ENCODE measurements at places on chromosomes 12 and 14.

- no peaks in the 10 kb centered on the region for H3K27me3 ChIP-seq
- peak overlapping the region; percentile 100 for H3K27ac ChIP-seq
- no peak for DNase-seq
- peaks cover 46% of the 10 kb centered on the region for H3K36me3 ChIP-seq
- peaks cover 38% of the 10 kb centered on the region for H3K4me1 ChIP-seq
Observed at GRCh38 chr14:30559638-30560091, 707 bp downstream of the G2E3 start.

GRCh38 chr12:49126852-49127763, 4.1 kb downstream of the TUBA1B start:
- H3K27me3 ChIP-seq, result peaks cover 2% of the 10 kb centered on the region
- H3K36me3 ChIP-seq, result peaks cover 56% of the 10 kb centered on the region
- peak overlapping the region; percentile 98 for H3K4me3 ChIP-seq
- peak overlapping the region; percentile 90 for H3K27ac ChIP-seq

GRCh38 chr14:92368001-92368400, 45.0 kb downstream of the SLC24A4 start:
- no peak overlapping the region for H3K4me3 ChIP-seq
- DNase-seq, result no peak
- H3K27ac ChIP-seq, result no peak overlapping the region
- H3K36me3 ChIP-seq, result no peaks in the 10 kb centered on the region

DNA sequence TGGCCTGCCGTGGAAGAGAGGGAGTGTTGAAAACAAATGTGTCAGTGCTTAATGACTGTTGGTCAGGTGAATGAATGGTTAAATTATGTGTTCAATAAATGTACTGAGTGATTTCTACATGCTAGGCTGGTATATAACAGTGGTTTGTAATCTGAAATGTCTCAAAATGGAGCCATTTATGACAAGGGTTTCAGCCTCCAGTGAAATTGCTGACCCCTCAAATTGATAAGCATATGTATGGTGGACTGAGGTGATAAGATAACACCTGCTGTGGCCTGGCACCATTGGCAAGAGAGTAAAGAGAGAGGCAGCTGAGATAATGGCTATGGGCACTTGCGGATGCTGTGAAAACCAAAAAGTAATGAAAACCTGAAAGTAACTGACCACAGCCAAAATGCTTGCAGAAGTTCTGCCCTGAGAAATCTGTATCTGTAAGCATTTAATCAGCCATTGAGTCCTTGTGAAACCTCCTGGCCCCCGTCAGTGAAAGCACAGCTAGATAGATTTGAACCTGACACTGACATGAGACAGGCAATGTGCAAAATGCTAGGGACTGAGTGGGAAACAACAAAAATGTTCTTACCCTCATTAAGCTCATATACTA, 1.4 kb upstream of the BCAT1 start:
- H3K27ac ChIP-seq, result no peak overlapping the region
- H3K4me3 ChIP-seq, result no peak overlapping the region
- H3K4me1 ChIP-seq, result peaks cover 69% of the 10 kb centered on the region
- DNase-seq, result no peak
- H3K36me3 ChIP-seq, result peaks cover 7% of the 10 kb centered on the region
- H3K27me3 ChIP-seq, result peaks cover 69% of the 10 kb centered on the region

GRCh38 chr14:68459480-68460136, 333.3 kb downstream of the ZFP36L1 start:
- H3K4me3 ChIP-seq, result no peak overlapping the region
- peaks cover 4% of the 10 kb centered on the region for H3K36me3 ChIP-seq
- no peak for DNase-seq
- no peaks in the 10 kb centered on the region for H3K27me3 ChIP-seq

DNA sequence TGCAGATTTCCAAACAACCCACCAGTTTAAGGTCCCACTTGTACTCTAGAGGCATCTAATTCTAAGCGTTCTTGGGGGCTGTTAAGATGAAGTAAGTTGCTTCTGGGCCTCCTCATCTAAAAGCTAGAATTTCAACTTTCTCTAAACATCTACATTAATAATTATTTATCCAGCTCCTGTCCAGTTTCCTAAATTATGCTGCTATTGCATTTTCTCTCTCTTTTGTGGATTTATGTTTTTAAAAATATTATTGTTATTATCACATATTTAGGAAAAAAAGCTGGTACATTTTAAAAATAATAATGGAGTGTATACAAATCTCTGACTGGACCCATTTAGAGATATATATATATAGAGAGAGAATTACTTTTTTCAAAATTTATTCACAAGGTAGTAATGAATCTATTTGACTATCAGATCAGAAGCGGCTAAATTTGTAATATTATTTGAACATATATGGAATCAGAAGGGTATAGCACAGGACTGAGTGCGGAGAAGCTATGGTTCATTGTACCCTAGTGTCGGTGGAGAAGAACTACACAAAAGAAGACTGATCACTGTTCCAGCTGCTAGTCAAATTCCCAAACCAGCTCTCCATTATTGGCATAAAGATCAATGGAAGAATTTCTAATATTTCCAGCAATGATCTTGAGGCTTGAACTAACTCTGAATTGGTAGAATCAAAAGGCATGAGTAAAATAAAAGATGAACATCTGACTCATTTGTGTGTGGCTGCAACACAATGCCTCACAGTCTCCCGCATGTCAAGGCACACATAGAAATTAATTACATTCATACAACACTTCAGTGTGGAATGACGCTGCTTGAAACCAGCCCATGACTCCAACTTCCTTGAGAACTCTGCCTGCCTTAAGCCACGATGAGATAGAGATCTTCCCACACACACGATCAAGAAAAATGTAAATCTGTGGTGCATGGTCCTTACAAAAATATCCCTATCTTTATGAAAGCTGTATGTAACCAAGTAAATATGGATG, 433.4 kb upstream of the OR4E1 start:
- no peak for DNase-seq
- H3K4me1 ChIP-seq, result peaks cover 32% of the 10 kb centered on the region
- no peak overlapping the region for H3K4me3 ChIP-seq
- H3K27me3 ChIP-seq, result no peaks in the 10 kb centered on the region

DNA sequence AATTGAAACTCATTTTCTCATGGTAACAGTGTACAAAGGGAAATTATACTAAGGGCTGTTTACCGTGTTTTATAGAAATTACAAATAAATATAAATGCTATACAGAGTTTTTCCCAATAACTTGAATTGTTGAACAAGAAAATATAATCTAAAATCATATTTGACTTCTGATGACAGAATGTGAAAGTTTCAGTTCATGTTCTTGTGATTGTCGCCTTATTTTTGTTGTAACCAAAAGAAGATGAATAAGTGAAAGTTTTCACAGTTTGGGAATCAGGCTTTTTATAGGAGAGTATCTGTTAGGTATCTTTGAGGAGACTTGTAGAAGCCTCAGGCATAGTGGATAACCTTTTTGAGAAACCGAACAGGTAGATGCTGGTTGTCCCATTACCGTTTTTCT, 28.1 kb downstream of the ANO6 start:
- no peak overlapping the region for H3K27ac ChIP-seq
- peaks cover 16% of the 10 kb centered on the region for H3K36me3 ChIP-seq
- no peaks in the 10 kb centered on the region for H3K27me3 ChIP-seq
- DNase-seq, result no peak
- H3K4me3 ChIP-seq, result no peak overlapping the region

DNA sequence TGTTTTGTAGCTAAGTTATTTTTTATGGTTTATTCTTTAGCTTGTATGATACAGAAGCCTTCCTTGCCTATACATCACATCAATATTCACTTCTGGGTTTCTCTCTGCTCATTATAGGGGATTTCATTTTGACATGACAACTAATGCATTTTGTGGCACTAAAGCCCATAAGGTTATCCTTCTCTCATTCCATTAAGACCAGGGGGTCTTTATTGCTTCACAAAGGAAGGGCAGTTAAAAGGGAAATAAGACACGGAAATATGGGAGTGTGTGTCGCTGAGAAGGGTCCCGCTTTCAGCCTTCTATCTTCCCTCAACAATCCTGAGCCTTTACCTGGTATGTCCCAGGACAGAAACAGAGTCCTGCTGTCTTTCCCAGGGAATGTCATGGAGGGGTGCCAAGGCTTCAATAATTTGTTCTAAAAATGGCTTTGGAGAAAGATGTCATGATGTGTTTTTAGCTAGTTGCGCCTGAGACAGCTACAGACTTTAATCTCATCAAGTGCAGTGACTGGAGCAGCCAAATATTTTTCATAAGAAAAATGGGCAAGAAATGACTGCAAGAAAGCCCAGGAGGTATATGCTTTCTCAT, 1145.4 kb upstream of the TMEM132C start:
- no peak overlapping the region for H3K4me3 ChIP-seq
- no peak overlapping the region for H3K27ac ChIP-seq
- H3K4me1 ChIP-seq, result peaks cover 13% of the 10 kb centered on the region

DNA sequence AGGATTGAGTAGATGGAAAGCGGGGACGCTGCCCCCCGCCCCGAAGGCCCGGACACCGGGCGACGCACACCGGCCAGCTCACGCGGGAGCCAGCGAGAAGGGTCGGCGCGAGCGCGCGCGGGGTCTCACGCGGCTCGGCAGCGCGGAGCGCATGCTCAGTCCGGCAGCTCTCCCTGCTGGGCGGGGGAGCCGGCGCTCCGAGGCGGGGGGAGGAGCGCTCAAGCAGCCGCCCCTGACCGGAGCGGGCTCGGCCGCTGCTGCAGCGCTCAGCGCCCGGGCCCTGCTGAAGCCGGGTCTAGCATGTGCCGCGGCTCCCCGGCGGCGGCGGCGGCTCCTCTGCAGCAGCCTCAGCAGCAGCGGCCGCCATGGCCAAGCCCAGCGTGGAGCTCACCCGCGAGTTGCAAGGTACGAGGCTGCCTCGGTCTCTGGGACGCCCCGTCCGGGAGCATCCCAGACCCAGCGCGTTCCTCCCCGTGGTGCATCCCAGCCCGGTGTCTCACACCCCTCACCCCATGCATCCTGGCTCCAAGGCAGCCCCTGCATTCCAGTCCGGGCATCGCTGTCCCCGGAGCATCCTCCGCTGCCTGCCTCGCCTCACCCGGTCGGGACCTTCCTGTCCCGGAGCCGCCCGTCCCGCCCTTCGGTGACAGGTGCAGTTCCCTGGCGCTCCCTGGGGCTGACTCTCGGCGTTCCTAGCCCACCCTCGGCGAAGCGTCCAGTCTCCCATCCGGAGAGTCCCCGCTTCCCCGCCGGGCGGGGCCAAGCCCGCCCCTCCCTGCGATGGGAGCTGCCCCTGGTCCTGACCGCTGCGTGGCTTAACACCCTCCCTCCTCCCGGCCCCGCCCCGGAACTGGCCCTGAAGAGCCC, at the start of gene CARMIL3:
CARMIL3 (plus strand) TSS at position 221 of the 867 bp plus-strand sequence; CDS start at position 366, 145 bp downstream.
- no peaks in the 10 kb centered on the region for H3K36me3 ChIP-seq
- H3K4me1 ChIP-seq, result peaks cover 24% of the 10 kb centered on the region
- peak within 1 kb of the TSS; percentile 68 for H3K4me3 ChIP-seq
- H3K27me3 ChIP-seq, result peaks cover 21% of the 10 kb centered on the region

GRCh38 chr12:124399622-124400021, 104.7 kb downstream of the RFLNA start:
- H3K36me3 ChIP-seq, result peaks cover 76% of the 10 kb centered on the region
- H3K4me3 ChIP-seq, result no peak overlapping the region
- H3K4me1 ChIP-seq, result no peaks in the 10 kb centered on the region
- H3K27ac ChIP-seq, result no peak overlapping the region

DNA sequence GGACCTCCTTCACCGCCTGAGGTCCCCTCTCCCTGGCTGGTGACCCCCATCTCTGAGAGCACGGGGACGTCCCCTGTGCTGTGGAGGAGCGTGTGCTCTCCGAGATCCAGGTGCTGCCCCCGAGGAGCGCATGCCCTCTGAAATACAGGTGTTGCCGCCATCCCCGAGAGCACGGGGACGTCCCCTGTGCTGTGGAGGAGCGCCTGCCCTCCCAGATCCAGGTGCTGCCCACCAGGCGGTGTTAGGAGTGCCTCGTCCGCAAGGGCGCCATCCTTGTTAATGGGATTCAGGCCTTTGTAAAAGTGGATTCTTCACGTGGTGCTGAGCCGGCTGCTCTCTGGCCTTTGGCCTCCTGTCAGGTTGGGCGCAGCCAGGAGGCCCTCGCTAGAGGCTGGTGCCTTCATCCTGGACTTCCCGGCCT, 10.1 kb downstream of the NOC4L start:
- no peaks in the 10 kb centered on the region for H3K27me3 ChIP-seq
- no peaks in the 10 kb centered on the region for H3K4me1 ChIP-seq
- no peak overlapping the region for H3K4me3 ChIP-seq
- no peak for DNase-seq
- peaks cover 9% of the 10 kb centered on the region for H3K36me3 ChIP-seq

GRCh38 chr14:76098047-76098446, 53.7 kb upstream of the GPATCH2L start:
- H3K4me3 ChIP-seq, result no peak overlapping the region
- H3K27ac ChIP-seq, result no peak overlapping the region
- H3K4me1 ChIP-seq, result no peaks in the 10 kb centered on the region
- H3K36me3 ChIP-seq, result no peaks in the 10 kb centered on the region
- no peak for DNase-seq
- no peaks in the 10 kb centered on the region for H3K27me3 ChIP-seq

DNA sequence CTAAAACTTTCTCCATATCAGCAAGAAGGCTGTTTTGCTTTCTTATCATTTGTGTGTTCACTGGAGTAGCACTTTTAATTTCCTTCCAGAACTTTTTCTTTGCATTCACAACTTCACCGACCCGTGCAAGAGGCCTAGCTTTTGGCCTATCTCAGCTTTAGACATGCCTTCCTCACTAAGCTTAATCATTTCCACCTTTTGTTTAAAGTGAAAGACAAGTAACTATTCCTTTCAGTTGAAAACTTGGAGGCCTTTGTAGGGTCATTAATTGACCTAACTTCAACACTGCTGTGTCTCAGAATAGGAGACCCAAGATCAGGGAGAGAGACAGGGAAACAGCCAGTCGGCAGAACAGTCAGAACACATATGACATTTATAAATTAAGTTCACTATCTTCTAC, 39.3 kb downstream of the BBS10 start:
- no peaks in the 10 kb centered on the region for H3K36me3 ChIP-seq
- DNase-seq, result no peak
- H3K4me1 ChIP-seq, result peaks cover 4% of the 10 kb centered on the region
- H3K27me3 ChIP-seq, result peaks cover 37% of the 10 kb centered on the region
- no peak overlapping the region for H3K4me3 ChIP-seq

DNA sequence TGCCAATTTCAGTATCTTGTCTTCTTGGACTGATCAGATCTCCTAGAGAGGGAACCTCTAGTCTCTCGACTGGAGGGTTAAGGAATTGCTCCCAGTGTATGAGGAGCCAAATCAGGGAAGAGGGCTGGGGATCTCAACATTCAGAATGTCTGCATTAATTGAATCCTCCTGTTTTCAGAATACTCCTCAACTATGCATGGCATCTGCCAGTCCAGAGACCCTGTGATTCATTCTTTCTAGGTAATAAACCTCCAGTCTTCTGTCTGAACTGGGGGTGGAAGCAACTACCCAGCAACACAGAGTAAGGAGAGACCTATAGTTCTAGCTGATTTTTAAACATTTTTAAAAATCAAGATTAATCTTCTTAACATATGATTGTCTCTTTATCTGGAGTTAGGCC, 92.7 kb downstream of the AKAP6 start:
- H3K27me3 ChIP-seq, result peaks cover 3% of the 10 kb centered on the region
- H3K27ac ChIP-seq, result no peak overlapping the region
- DNase-seq, result no peak
- H3K36me3 ChIP-seq, result no peaks in the 10 kb centered on the region
- H3K4me1 ChIP-seq, result no peaks in the 10 kb centered on the region
